LHCN-M2 (cell line): ENCODE measurements at places on chromosomes 5 and 9. TPM values are rescaled to one million over a fixed set of nuclear protein-coding genes. Genes with fewer than 3 reads are reported as not detected.
A peak's percentile ranks its signal among the peaks of the same experiment; 100 is the strongest.

DNA sequence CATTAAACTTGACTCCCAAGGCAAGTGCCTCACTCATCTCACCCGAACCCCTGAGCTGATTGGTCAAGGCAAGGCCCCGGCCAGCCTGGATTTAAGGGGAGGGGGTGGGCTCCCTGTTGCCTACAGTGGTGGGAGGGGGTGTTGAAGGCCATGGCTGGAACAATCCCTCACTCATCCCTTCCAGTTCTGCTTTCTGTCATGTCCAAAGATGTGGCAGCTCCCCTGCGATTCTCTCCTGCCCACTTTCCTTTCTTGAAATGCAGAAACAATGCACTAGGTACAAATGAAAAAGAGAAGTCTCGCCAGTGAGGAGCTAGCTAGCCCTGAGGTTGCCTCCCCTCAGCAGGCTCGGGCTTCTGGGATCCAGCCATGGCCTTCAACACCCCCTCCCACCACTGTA, 240.9 kb downstream of the SYK start:
- DNase-seq, result no peak

DNA sequence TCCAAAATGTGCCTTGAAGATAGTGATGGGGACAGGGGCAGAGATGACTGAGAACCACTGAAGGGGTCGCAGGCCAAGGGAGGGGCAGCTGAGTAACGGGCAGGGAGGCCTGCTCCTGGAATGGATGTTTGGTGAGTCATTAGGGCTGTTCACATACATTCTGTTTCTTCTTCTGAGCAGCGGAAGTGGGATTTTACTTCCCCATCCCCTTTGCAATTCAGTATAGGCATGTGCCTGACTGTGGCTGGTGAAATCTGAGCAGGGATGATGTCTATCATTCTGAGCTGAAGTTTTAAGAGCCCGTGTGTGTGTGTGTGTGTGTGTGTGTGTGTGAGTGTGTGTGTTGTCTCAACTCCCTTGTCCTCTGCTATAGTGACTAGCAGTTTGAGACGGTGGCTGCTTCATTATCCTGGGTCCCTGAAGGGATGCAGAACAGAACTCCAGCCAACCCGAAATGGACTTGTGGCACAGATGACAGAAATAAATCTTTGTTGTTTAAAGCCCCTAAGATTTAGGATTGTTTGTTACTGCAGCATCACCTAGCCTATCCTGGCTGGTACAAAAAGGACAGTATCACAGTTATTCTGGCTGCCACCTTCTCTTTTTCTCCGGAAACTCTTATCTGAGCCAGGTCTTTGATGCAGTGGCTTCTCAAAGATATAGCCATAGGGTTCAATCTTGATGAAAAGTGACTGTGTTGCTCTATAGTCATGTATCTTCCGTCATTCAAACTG, 29.2 kb upstream of the TGFBI start:
- DNase-seq, result peak; percentile 84

- no peak for DNase-seq
Observed at GRCh38 chr5:124973661-124974060, 227.2 kb upstream of the ZNF608 start.

- DNase-seq, result peak; percentile 77
Observed at GRCh38 chr5:54905942-54906537, 79.4 kb downstream of the ESM1 start.

DNA sequence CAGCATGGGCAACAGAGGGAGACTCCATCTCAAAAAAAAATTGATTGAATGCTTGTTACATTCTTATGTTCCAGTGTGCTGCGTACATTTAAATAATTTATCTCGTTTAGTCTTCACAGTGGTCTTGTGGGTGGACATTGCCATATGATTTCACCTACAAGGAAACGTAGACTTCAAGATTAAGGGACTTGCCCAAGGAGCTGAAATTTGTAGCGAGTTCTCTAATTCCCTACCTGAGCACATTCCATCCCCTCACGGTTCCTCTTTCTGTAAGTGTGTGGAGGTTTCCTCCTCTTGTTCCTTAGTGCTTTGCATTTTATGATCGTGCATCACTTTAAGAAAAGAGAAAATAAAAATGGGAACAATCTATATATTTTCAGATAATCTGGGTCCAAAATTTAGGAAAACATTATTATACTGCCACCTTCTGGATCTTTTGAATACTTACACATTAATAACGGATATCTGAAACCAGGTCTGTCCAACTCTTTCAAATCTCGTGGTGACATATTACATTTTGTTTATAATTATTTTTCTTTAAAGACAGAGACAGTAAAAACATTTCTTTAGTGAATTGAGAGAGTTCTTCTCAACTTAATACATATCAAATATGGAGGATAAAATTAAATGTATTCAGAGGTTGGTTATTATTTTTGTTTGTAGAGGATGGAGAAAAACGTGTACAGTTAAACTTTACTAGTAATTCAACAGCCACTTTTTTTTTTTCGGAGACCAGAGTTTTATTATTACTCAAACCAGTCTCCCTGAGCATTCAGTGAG, 29.9 kb upstream of the C7 start:
- peak; percentile 47 for DNase-seq

DNA sequence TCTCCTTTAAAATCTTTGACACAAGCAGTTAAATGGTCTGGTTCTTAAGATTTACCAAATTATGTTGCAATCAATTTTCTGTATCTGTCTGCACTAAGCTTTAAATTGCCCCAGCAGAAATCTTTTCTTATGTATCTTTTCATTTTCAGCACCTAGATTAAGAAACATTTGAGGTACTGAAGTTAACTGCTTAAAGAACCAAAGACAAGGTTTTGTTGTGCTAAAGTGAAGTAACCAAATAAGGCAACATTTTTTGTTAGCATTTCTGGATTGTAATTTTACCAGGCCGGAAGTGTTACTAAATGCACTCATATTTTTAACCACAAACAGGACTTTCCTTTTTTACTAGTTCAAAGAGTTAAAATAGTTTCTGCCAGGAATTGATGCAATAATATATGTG, 24.1 kb upstream of the MTAP start:
- peak; percentile 54 for DNase-seq

DNA sequence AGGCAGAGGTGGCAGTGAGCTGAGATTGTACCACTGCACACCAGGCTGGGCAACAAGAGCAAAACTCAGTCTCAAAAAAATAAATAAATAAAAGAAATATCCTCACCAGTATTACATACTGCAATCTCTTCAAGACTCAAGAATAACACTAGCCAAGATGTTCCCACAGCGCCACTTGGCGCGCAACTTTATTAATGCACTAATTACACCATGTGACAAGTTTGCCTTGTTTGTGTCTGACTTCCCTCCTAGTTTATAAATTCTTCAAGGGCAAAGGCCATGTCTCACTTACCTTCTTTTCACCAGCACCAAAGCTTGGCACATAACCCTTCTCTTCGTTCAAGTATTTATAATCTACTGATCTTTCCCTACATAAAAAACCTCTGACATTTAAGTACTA, 4.8 kb downstream of the SKP1 start:
- no peak for DNase-seq

- DNase-seq, result no peak
Observed at GRCh38 chr9:91933556-91934352, 16.3 kb downstream of the ROR2 start.

DNA sequence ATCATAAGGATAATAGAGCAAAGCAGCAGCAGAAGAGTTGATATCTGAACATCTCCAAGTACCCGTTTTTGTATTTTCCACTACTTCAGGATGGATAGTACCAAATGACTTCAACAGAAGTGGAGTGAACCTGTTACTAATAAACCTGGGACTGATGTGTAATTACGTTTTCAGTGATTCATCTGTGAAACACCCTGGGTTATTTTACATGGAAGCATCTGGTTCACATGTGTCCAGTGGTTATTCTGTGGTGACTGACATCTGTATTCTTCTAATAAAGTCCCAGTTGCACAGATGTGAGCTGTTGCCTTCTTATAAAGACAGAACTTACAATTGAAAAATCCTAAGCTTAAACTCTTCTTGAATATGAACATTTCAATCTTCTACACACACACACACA, 139.7 kb upstream of the VCAN start:
- DNase-seq, result peak; percentile 31

DNA sequence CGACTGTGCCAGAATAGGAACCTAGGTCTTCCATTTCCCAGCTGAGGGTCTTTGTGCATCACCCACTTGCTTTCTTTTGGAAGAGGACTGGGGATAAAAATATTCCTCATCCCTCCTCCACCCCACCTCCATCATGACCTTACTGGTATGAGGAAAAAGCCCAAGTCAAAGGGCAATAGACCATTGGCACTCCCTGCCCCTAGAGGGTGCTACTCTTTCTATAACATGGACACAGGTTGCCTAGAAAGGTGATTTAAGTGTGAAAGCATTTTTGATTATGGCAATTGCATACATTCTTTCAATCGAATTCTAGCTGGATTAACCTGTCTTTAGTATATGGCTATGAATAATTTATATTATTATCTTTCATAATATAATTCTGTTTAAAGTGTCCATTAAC, 22.8 kb upstream of the ZNF618 start:
- DNase-seq, result no peak

DNA sequence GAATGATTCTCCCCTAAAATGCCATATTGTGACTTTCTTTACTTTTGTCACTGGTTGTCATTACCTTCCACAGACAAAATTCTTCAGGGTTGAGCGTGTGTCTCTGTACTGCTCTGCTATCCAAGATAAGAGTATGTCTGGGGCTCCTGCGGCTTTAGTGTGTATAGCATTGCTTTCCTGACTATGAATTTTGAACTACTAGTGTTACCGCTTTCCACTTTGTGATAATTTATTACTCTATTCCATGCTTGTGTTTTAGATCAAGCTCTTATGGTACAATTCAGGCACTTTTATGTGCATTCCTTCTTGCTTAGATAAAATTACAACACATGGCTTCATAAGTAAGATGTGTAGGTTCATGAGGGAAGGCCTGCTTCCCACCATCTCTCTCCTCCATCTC, 51.5 kb upstream of the MEF2C start:
- DNase-seq, result no peak

DNA sequence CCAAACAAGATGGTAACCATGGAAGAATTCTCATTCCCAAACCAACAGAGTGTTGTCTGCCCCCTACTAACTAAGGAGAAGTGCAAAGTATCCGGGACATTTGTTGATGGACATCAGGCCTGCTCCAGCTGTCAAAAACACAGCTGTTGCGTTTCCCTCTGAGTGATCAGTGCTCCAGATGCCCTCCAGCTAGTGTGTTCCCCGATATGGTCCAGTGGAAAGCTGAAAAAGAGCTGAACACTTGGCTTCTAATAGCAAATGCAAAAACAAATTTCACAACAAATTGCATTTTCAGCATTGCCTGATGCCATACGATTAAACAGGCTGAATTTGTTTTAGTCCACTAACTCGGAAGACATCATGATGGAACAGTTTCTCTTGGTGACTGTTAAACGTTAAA, 1398.7 kb downstream of the PTPRD start:
- DNase-seq, result no peak

DNA sequence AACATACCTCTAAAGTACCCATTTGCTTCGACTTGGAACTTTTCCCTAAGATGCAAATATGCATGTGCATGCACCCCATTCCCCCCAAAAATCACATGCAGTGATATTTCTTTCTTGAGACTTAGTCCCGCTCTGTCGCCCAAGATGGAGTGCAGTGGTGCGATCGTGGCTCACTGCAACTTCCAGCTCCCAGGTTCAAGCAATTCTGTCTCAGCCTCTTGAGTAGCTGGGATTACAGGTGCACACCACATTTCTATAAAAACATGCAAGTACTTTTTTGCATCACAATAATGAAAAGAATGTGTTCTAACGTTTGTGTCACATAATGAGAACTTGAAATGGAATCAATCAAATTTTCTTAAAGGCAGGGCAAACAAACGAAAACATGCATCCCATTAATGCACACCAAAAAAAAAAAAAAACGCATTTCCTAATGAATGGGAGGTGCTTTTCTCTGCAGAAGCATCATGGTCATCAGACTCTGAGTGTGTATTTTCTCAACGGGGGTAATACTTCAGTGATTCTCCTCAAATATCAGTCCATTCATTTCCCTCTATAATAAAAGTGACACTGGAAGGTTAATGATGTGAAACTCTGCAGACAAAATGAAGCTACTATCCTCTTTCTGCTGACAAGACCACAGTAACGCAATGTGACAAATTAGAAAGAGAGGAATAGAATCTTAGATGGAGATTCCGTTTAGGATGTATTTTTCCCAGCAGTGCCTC, 389.4 kb downstream of the CTNND2 start:
- DNase-seq, result no peak

DNA sequence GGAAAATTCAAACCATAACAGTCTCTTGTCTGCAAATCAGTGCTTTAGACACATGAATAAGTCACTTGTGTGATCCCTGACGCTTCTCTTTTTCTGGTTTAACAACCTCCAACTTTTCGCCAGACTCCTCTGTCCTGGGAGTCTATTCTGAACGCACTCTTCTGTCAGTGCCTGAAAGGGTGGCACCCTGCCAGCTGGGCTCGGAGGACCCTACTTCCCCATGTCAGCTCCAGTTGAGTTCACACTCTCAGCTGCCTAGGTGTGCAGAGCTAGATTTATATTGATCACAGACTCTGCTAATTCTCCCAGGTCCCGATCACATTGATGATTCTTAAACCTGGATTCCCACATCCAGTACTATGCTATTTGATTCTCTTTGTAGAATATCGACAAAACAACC, 649.1 kb downstream of the BNC2 start:
- DNase-seq, result no peak

- DNase-seq, result no peak
Observed at GRCh38 chr5:122301016-122301415, 11.0 kb upstream of the SNCAIP start.

DNA sequence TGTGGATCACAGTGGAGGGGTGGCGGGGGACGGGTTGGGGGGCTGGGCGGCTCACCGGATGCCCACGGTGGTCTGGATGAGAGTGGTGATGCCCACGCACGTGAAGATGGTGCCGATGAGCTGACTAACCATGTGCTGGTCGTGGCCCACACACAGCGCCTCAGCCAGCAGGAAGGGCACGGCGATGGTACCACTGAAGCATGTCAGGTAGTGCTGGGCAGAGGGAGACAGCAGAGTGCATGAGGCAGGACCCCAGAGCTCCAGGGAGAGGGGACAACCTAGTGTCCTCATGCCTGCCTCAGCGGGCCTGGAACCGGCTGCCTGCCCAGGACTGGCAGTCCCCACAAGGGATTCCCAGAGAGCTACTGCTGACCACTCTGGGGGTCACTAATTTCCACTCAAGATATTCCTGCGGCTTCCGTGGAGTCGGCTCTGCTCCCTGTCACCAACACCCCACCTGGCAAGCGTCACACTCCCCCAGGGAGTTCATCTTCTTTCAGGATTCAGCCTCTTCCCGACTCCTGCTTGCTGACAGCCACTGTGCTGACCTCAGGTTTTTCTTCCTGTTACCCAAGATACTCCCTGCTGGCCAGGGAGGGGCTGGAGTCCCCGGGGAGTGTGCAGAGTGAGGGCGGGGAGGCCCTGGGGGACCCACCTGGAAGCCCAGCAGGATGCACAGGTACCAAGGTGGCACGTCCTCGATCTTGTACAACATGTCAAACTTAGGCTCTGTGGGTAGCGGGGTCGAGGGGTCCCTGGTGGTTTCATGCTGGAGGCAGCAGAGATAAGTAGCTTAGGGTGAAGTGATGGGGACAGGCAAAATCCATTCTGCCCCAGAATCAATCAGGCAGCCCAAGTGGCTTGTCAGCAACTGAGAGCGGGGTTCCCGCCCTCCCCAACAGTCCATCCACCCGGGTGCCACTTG, 998 bp downstream of the SLC23A1 start:
- no peak for DNase-seq

GRCh38 chr5:35771300-35771699, 85.4 kb upstream of the IL7R start:
- DNase-seq, result peak; percentile 79

OR1J4 gene
- total RNA-seq, result not detected in 2 replicates

PCDH1 gene
- total RNA-seq, result not detected in 2 replicates

RETREG1 gene
- 2.4 and 4.0 TPM in 2 replicates for total RNA-seq

KIF24 gene
- 5.1 and 5.6 TPM in 2 replicates for total RNA-seq

GABRA6 gene
- not detected in 2 replicates for total RNA-seq

FOXD4L4 gene
- total RNA-seq, result 0.06 and 0.17 TPM in 2 replicates

ZNF658 gene
- total RNA-seq, result 3.6 TPM in 2 replicates
